ENCODE measurements at places on chromosomes 5 and 9.

DNA sequence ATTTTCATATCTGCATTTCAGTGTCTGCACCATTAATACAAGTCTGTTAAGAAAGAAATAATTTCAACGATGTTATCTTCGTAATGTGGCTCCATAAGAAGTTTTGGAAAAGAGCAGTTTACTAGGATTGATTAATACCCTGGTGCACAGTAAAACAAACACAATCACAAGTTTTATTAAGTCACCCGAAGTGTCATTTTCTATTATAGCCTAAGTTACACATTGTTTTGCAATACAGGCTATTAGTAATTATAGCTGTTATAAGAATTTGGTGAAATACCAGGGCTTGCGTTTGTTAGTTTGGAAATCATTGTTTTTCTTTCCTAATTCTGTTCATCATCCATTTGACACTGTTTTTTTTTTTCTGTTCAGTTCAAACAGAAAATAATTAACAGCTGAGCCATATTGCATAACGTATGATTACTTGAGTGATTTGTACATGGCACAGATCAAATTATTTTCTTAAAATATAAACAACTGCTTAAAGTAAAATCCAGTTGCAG lies 30.6 kb downstream of the LVRN start:
- peak; percentile 20 for DNase-seq

DNA sequence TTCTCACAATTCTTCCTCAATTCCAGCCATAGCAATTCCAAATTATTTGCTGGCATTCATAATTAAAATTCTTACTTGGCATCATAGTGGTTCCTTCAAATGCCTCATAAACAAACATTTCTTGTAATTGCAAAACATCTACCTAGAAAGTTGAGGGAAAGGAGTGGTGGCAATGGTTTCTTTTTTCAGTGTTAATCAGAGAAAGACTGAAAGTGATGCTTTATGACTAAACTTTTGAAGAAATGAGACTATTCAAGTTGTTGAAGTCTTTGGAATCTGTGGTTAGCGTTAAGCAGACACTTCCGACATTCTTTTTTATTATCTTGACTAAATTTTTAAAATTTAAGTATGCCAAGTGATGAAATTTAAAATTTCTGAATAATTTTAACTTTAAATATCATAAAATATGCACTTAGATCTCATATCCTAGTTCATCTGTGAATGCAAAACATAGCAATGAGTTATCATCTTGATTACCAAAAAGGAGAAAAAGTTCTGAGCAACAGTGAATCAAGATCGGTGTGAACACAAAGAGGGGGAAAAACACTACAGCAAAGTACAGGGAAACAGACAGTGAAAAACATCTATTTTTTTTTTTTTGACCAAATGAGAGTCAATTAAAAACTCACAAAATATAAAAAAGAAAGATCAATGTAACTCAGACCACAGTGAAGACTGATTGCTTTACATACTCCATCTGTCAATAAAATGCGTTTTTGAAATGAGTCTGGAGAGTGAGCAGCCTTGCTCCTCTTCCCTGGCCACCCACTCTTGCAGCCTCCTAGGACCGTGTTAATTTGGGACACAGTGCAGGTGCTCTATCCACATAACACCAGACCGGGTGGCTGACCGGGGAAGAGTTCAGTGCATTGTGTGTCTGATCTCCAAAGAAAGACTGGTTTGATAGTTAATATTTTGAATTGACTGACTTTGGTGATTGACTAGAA lies 20.6 kb upstream of the IL7R start:
- DNase-seq, result no peak

- no peak for DNase-seq
Measured at GRCh38 chr9:128825923-128826700, 3.5 kb downstream of the SPOUT1 start.

- DNase-seq, result peak; percentile 31
Measured at GRCh38 chr5:88884608-88884877, 1.6 kb upstream of the MEF2C start.

- DNase-seq, result no peak
Measured at GRCh38 chr5:152549709-152550108, 144.6 kb upstream of the NMUR2 start.

GRCh38 chr9:126862104-126862761 lies 1.8 kb downstream of the ZBTB34 start:
- peak; percentile 38 for DNase-seq

DNA sequence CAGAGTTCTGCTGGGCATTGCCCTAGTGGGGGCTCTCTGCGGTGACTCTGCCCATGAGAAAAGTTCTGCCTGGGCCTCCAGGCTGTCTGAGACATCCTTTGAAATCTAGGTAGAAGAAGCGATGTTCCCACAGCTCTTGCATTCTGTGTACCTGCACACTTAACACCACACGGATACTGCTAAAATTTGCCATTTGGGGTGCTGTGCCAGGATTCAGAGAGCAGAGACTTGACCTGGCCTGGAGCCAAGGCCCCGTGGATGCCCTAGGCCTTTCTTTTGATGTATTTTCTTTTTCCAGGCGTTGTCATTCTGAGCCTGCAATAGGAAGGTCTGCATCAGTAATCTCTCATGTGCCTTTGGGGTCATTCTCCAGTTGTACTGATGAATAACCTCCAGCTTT lies 89.3 kb upstream of the IL12B start:
- peak; percentile 5 for DNase-seq

GRCh38 chr5:126568206-126568755 lies 26.7 kb downstream of the ALDH7A1 start:
- DNase-seq, result no peak

GRCh38 chr9:27203783-27204182 lies 93.2 kb downstream of the EQTN start:
- DNase-seq, result no peak

GRCh38 chr5:11711932-11712331 lies 192.3 kb downstream of the CTNND2 start:
- DNase-seq, result no peak

GRCh38 chr5:176670449-176670848 lies 23.2 kb downstream of the TSPAN17 start:
- no peak for DNase-seq

- no peak for DNase-seq
Measured at GRCh38 chr9:134491196-134491835, 150.3 kb upstream of the COL5A1 start.

- no peak for DNase-seq
Measured at GRCh38 chr5:157085930-157086329, 22.9 kb downstream of the HAVCR2 start.

GRCh38 chr5:128920345-128921215 lies 44.7 kb upstream of the SLC27A6 start:
- peak; percentile 21 for DNase-seq

DNA sequence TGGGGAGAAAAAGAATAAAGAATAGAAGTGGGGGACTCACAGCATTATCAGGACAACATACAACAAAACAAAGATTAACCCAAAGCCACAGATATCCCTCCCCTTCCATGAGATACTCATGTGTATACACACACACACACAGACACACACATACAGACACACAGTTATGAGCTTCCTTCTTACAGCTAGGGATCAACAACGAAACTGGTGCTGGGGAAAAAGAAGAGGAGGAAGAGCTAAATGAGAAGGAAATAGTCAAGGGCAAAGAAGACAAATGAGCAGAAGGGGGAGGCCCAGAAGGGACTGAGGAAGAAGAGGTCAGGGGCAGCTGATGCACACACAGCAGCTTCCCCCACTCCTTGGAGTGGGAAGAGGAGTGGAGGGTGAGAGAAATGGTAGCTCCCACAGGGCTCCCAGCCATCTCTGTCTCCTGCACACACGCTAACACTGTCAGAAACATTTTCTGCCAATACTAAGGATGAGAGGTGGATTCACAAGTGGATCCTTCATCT lies 66.2 kb downstream of the SIL1 start:
- no peak for DNase-seq

DNA sequence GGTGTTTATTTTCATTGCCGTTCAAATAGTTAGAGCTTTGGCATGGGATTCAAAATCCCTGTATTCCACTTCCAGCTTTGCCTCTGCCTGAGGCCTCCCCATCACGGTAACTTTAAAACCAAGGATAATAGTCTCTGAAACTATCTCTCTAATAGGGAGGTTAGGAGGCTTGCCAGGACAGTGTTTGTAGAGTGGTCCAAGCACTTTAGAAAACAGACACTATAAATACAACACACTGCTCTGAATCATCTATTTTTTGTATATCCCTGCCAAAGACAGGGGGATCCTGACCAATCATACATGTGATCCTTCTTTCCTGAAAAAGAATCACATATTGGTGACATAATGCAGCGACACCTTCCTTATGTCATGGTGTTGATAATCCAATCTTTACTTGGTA lies 326.8 kb downstream of the BNC2 start:
- no peak for DNase-seq

- DNase-seq, result peak; percentile 44
Measured at GRCh38 chr9:110252509-110253139, 3.7 kb downstream of the TXN start.

GRCh38 chr9:15370466-15371447 lies 51.9 kb upstream of the SNAPC3 start:
- DNase-seq, result peak; percentile 14

DNA sequence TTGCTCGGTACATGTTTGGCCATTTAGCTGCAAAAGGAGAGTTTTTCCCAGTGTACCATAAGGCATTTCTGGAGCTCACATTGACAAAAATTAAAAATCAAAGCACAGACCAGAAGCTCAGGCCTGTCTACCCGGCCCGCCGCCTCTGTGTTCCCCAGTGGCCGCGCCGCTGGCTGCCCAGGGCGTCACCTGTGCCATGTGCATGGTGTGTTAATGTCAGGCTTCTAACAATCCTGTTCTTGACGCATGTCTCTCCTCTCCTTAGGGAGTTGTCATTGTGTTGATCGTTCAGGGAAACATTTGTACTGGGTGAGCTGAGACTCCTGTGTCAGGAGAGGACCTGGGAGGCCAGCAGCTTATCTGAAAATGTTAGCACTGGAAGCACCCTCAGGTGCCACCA lies 9.6 kb upstream of the NTNG2 start:
- no peak for DNase-seq

GRCh38 chr9:130319300-130319699 lies 53.7 kb downstream of the HMCN2 start:
- DNase-seq, result no peak

DNA sequence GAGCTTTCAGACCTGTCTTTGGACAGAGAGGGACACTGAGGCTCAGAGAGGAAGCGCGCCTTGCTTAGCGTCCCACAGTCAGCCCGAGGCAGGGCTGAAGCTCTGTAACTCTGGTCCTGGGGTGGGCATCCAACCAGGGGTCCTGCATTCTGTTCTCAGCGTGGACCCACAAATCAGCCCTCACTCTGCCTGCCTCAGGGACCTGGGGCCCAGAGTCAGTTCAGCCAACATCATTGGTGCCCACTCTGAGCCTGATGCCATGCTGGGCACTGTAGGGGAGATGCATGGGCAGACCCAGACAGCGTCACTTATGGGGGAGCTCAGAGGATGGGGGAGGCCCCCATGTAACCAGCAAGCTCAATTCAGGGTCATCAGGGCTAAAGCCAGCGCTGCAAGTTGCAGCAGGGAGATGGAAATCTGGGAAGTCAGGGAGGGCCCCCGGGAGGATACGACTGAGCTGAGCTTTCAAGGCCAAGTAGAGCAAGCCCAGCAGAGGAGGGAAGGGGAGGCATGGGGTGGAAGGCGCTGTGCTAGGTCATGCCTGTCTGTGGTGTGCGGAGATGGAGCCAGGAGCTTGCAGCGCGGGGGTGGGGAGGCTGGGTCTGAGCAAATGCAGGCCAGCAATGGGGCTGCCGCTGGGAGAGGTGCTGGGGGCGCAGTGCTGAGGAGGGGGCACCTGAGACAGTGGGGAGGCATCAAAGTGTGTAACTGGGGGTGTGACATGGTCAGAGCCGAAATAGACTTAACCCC lies 21.1 kb downstream of the CORO2A start:
- no peak for DNase-seq

GRCh38 chr9:109115931-109116526 lies 3.7 kb downstream of the TMEM245 start:
- no peak for DNase-seq

- DNase-seq, result peak; percentile 84
Measured at GRCh38 chr5:175809531-175810121, 61.8 kb upstream of the CPLX2 start.

DNA sequence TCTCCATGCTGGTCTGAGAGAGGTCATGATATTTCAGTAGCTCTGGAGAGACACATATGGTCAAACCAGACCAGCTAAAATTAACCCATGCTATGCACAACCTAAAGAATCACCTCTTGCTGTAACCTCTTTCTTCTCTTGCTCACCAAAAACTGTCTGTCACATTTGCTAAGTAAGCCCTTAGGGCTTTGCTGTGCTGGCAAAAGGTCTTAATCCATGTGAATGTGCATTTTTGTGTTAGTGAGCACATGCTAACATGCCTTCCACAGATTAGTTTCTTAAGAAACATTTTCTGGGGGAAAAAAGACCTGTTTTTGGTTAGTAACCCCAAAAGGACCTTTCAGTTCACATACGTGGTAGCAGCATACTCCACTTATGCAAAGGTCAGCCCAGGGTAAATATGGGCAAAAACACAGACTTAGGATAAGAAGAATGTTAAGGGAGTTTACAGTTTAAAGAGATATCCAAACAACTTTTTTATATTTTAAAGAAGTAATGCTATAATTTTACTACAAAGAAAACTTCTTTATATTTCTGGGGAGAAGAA lies 124.2 kb upstream of the CCDC152 start:
- no peak for DNase-seq

GRCh38 chr9:113471566-113471965 lies 8.0 kb downstream of the RGS3 start:
- no peak for DNase-seq

GRCh38 chr5:60295423-60295822 lies 401.9 kb upstream of the PDE4D start:
- peak; percentile 53 for DNase-seq

DNA sequence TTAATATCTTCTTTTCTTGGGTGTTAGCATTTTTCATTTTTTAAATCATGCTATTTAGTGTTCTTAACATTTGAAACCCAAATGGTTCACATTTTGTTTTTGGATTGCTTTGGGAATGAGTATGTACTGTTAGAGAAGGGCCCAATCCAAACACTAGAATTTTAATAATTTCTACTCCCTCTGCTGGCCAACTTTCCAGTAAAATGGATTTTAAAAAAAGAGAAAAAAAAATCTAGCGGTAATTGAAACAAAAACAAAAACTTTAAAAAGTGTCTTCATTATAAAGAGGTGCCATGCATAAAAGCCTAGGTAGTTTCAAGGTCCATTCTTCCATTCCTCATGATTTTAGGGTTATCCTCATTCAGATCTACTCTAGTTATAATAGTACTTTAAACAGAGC lies 32.1 kb upstream of the RICTOR start:
- peak; percentile 60 for DNase-seq

DNA sequence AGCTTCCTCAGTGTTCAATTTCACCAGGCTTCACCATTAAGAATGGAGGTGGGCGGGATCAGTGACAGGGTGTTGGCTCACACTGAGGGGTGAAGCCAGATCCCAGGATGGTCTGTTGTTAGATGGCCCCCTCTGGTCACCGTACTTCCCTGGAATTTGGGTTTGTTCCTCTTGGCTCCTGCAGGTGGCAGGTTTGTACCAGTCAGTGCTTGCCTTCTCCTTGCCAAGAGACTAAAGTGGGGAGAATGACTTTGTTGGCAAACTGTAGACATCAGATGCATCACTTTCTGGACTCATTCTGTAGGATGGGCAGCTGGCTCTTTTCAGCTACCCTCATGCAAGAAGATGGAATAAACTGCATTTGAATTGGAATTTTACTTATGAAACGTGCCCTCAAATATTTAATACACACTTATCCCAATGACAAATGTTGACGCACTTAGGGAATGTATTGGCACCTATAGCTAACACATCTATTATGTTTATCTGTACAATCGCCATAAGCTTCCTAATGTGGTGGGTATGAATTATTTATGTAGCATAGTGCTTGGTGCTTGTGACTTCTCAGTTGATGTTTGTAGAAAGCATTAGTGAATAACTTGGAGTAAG lies 31.4 kb upstream of the ANKRD55 start:
- DNase-seq, result peak; percentile 80

Measured in GM23248 (cell line).